Sigmoid colon (tissue), 7 donors: ENCODE measurements at places on chromosomes 5 and 9.

- H3K36me3 ChIP-seq = no peaks in the 10 kb centered on the region
- DNase-seq = no peak
- H3K4me3 ChIP-seq = no peak overlapping the region
- no peak overlapping the region for H3K27ac ChIP-seq
- no peaks in the 10 kb centered on the region for H3K27me3 ChIP-seq
- no peaks in the 10 kb centered on the region for H3K4me1 ChIP-seq
Observed at GRCh38 chr5:174101195-174101730, 55.8 kb downstream of the NSG2 start.

DNA sequence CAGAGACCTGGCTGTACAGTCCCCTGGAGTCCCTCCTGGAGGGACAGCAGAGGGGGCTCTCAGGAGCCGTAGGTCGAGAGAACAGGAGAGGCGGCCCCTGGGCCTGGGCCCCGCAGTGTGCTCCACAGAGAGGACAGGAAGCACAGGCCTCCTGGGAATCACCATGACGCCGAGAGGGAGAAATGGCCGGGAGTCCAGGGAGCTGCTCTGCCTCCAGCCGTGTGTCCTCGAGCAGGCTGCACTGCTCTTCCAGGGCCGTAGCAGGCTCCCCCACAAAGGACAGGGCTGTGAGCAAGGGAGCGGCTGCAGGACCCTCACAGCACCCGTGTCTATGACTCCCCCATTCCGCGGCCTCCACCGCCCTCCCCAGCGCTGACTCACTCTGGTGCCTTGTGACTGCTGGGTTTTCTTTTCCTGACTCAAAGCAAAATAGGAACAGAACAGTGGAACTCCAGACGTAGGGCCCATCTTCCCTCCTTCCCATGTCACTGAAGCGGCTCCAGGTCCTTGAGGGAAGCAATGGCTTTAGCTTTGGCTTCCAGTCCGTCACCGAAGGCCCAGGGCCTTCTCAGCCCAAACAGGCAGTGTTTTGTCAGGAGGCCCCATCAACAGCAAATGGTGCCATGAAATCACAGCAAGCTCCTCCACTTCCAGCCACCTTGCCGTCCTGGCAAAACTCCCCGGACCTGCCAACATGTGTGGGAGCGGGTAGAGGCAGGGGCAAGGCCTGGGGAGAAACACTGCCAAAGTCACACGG, 114.2 kb downstream of the LHFPL2 start:
- H3K27ac ChIP-seq = peak overlapping the region; percentile 63
- H3K36me3 ChIP-seq = no peaks in the 10 kb centered on the region
- H3K4me3 ChIP-seq = no peak overlapping the region
- peaks cover 47% of the 10 kb centered on the region for H3K4me1 ChIP-seq

GRCh38 chr5:135063056-135063445, 29.0 kb upstream of the PITX1 start:
- no peak overlapping the region for H3K4me3 ChIP-seq
- H3K27ac ChIP-seq = no peak overlapping the region
- peaks cover 9% of the 10 kb centered on the region for H3K4me1 ChIP-seq

DNA sequence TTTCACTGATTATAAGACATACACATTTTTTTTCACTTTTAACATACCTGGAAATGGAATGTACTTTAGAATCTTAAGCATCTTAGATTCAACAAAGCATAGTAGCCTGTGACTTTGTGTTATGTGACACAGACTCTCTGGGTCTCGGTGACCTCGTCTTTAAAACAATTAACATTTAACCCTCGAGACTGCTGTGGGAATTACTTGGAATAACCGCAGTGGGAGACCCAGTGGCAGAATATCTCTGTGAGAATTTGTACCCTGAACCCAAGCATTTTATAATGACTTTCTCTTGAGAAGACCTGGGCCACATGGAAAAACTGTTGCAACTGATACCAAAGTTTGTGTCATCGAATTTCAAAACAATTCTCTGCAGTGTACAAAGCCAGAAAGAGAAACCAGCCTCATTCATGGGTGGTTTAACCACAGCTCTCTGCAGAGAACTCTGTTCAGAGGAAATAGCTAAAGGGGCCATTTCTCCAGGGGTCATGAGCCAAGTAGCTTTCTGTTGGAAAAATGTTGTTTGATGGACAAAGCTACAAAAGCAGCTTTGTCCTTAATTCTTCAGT, 10.0 kb upstream of the RETREG1 start:
- H3K36me3 ChIP-seq = no peaks in the 10 kb centered on the region
- no peaks in the 10 kb centered on the region for H3K27me3 ChIP-seq
- no peak overlapping the region for H3K27ac ChIP-seq
- H3K4me1 ChIP-seq = no peaks in the 10 kb centered on the region
- no peak overlapping the region for H3K4me3 ChIP-seq

DNA sequence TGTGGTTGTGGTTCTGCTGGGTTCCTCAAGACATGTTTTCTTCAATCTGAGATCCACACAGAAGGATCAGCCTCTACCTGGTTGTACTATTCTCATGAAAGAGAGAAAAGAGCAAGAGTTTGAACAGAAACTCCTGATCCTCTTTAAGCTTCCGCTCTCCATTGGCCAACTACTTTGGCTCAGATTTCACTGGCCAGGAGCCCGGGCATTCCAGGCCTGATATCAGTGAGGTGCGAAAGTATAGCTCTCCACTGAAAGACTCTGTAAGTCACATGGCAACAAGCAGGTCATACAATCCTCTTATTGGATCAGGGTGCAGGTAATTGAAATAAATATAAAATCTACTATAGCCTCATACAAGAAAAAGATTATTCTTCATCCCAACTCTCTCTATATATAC, 920.5 kb downstream of the TLE4 start:
- H3K27ac ChIP-seq = no peak overlapping the region
- no peak for DNase-seq
- no peak overlapping the region for H3K4me3 ChIP-seq
- H3K4me1 ChIP-seq = no peaks in the 10 kb centered on the region
- H3K36me3 ChIP-seq = no peaks in the 10 kb centered on the region
